Sigmoid colon (tissue), 7 donors: ENCODE measurements at places on chromosomes 16 and 17. TPM values are rescaled to one million over a fixed set of nuclear protein-coding genes. Genes with fewer than 3 reads are reported as not detected.
A peak's percentile ranks its signal among the peaks of the same experiment; 100 is the strongest.

The C16orf54 gene
- not detected for polyA plus RNA-seq

The PLA2G10 gene
- polyA plus RNA-seq: 29.4 TPM

The NHLRC4 gene
- polyA plus RNA-seq: 1.5 TPM

The MFSD6L gene
- polyA plus RNA-seq: 0.69 TPM

The DCTPP1 gene
- 140 TPM for polyA plus RNA-seq

The TMEM231 gene
- 1.6 TPM for polyA plus RNA-seq

The TMEM235 gene
- polyA plus RNA-seq: not detected

The EFCAB5 gene
- polyA plus RNA-seq: 0.46 TPM

The MYH13 gene
- not detected for polyA plus RNA-seq

The KRTAP4-3 gene
- not detected for polyA plus RNA-seq

DNA sequence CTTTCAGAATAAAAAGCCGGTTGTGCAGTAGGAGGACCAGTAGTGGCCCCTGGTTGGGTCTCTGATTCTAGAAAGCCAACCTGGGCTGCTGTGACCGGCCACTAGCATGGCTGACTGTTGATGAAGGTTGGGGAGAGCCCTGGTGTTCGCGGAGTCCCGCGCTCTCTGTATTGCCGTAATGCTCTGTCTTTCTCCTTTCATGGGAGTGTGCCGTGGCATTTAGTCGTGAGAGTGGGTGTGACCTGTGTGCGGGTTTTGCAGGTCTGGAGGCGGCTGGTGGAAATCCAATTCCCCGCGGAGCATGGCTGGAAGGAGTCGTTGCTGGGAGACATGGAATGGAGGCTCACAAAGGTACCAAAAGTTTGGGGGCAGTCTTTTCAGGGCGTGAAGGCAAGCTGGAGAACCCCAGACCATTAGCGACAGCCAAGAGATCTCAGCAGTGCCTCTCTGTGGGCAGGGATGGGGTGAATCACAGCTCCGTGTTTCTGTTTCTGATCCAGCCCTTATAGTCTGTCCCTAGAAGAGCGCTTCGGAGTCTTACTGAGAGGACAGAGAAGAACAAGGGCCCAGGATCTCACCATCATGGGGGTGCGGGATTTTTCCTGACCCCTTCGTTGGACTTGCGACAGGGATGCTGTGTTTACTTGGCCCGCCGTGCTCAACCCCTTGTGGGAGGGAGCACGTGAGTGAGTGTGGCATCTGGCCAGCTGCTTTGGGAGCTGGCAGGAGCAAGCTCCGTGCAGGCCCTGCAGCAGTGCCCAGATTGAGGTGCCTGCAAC lies 56.5 kb downstream of the RNF213 start:
- no peaks in the 10 kb centered on the region for H3K27me3 ChIP-seq
- H3K4me1 ChIP-seq: peaks cover 8% of the 10 kb centered on the region
- H3K4me3 ChIP-seq: no peak overlapping the region

- no peak overlapping the region for H3K4me3 ChIP-seq
- no peaks in the 10 kb centered on the region for H3K27me3 ChIP-seq
- H3K27ac ChIP-seq: peak overlapping the region; percentile 80
- H3K36me3 ChIP-seq: peaks cover 13% of the 10 kb centered on the region
- peaks cover 57% of the 10 kb centered on the region for H3K4me1 ChIP-seq
- no peak for DNase-seq
These were observed 26.1 kb downstream of the HDAC5 start for GRCh38 chr17:44097110-44097958.

DNA sequence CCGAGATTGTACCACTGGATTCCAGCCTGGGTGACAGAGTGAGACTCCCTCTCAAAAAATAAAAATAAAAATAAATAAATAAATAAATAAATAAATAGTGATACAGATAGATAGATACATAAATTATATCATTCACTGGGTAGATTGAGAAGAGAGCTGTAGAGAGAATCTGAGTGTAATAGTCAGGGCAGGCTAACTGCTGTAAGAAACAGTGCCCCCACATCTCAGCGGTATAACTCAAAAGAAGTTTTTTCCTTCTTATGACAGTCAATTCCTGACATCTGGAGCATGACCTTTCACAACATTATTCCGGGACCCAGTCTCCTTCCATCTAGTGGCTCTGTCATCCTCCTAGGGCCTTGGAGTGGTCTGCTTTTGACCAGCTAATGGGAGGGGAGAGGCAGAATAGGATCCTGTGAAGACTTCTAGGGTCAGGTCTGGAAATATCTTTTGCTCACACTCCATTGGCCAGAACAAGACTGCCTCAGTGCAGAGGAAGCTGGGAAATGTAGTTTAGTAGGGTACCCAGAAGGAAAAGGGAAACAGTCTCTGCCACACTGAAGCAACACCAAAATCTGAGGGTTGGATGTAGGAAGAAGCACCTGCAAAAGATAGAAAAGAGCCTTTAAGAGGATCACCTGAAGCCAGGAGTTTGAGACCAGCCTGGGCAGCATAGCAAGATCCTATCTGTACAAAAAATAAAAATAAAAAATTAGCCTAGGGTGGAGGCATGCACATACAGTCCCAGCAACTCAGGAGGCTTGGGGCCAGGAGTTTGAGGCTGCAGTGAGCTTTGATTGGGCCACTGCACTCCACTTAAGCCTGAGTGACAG lies 3.0 kb upstream of the QPRT start:
- no peak overlapping the region for H3K4me3 ChIP-seq
- no peak overlapping the region for H3K27ac ChIP-seq
- no peaks in the 10 kb centered on the region for H3K27me3 ChIP-seq
- H3K4me1 ChIP-seq: no peaks in the 10 kb centered on the region
- no peak for DNase-seq
- H3K36me3 ChIP-seq: no peaks in the 10 kb centered on the region

DNA sequence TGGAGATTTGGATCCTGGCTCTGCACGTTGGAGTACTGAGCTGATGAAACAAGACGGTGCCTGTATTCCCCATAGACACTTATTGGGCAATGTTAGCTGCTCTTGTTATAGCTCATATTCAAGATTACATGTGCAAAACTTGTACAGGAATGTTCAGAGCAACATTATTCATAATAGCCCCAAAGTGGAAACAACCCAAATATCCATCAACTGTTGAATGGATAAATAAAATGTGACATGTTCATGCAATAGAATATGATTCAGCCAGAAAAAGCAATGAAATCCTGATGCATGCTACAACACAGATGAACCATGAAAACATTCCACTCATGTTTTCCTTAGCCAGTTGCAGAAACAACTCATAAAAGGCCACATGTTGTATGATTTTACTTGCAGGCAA lies 5.7 kb upstream of the SDR42E1 start:
- DNase-seq: no peak
- no peaks in the 10 kb centered on the region for H3K36me3 ChIP-seq
- H3K27ac ChIP-seq: no peak overlapping the region
- no peaks in the 10 kb centered on the region for H3K27me3 ChIP-seq

- H3K36me3 ChIP-seq: peaks cover 22% of the 10 kb centered on the region
- H3K27ac ChIP-seq: peak overlapping the region; percentile 100
- H3K4me1 ChIP-seq: peaks cover 59% of the 10 kb centered on the region
- no peak overlapping the region for H3K4me3 ChIP-seq
These were observed 4.3 kb downstream of the VAMP2 start for GRCh38 chr17:8158267-8159031.

DNA sequence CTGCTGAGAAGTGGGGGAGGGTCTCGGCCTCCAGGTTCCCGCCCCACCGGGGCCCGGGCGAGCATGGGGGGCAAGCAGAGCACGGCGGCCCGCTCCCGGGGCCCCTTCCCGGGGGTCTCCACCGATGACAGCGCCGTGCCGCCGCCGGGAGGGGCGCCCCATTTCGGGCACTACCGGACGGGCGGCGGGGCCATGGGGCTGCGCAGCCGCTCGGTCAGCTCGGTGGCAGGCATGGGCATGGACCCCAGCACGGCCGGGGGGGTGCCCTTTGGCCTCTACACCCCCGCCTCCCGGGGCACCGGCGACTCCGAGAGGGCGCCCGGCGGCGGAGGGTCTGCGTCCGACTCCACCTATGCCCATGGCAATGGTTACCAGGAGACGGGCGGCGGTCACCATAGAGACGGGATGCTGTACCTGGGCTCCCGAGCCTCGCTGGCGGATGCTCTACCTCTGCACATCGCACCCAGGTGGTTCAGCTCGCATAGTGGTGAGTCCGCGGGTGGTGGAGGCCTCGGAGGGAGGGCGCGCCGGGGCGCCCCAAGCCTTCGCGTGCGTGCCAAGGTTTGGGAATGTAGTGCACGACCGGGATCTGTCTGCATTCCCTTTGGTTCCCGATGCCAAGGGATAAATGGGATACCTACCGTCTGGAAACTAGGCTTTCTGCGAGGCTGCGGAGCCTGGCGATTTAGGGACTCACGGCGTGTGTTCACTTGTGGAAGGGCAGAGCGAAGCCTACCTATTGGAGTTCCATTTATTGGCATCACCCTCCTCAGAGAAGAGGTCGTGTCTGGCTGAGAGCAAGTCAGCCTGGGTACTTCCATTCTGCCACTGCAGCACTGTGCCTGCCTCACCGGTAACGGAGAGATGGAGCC lies 1.0 kb downstream of the ZNRF1 start:
- peaks cover 29% of the 10 kb centered on the region for H3K4me1 ChIP-seq
- peak overlapping the region; percentile 93 for H3K27ac ChIP-seq
- H3K27me3 ChIP-seq: no peaks in the 10 kb centered on the region
- peak; percentile 80 for DNase-seq
- no peaks in the 10 kb centered on the region for H3K36me3 ChIP-seq

GRCh38 chr16:89325861-89326471 lies 108.5 kb downstream of the ZNF778 start:
- peak; percentile 87 for DNase-seq
- no peaks in the 10 kb centered on the region for H3K36me3 ChIP-seq
- no peaks in the 10 kb centered on the region for H3K27me3 ChIP-seq
- peaks cover 75% of the 10 kb centered on the region for H3K4me1 ChIP-seq
- peak overlapping the region; percentile 88 for H3K27ac ChIP-seq

GRCh38 chr17:80995131-80995530 lies 3.5 kb downstream of the CHMP6 start:
- peaks cover 63% of the 10 kb centered on the region for H3K36me3 ChIP-seq
- H3K4me1 ChIP-seq: no peaks in the 10 kb centered on the region
- no peak overlapping the region for H3K27ac ChIP-seq
- DNase-seq: no peak

DNA sequence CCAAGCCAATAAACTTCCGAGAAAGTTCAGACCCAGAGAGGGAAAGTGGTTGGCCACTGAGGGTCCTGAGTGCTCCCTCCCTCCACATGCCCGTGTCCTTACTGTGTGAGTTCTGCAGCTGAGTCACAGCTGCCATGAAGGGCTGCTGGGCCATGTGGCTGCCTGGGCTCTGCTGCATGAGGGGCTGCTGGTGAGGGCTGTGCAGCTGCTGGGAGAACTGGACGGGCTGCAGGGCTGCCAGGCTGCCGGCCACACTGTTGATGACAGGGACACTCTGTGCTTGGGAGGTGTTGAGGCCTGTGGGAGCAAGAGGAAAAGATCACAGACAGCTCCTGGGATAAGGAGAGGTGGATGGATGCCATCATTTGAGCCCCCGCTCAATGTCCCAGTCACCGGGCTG lies 44.0 kb downstream of the HNF1B start:
- DNase-seq: no peak
- H3K36me3 ChIP-seq: no peaks in the 10 kb centered on the region
- H3K27me3 ChIP-seq: peaks cover 12% of the 10 kb centered on the region
- no peak overlapping the region for H3K4me3 ChIP-seq
- no peak overlapping the region for H3K27ac ChIP-seq

GRCh38 chr16:14576532-14576931 lies 53.5 kb downstream of the PARN start:
- no peaks in the 10 kb centered on the region for H3K27me3 ChIP-seq

- DNase-seq: no peak
- no peaks in the 10 kb centered on the region for H3K36me3 ChIP-seq
- no peak overlapping the region for H3K27ac ChIP-seq
- peaks cover 28% of the 10 kb centered on the region for H3K4me1 ChIP-seq
These were observed 2.7 kb upstream of the CAPNS2 start for GRCh38 chr16:55563797-55564196.

GRCh38 chr16:88893127-88893968 lies 26.9 kb upstream of the PABPN1L start:
- no peak overlapping the region for H3K4me3 ChIP-seq
- H3K27ac ChIP-seq: no peak overlapping the region
- no peaks in the 10 kb centered on the region for H3K27me3 ChIP-seq

- no peak overlapping the region for H3K27ac ChIP-seq
- DNase-seq: no peak
- H3K36me3 ChIP-seq: peaks cover 10% of the 10 kb centered on the region
These were observed 17.2 kb downstream of the CORO7 start for GRCh38 chr16:4399001-4399730.

DNA sequence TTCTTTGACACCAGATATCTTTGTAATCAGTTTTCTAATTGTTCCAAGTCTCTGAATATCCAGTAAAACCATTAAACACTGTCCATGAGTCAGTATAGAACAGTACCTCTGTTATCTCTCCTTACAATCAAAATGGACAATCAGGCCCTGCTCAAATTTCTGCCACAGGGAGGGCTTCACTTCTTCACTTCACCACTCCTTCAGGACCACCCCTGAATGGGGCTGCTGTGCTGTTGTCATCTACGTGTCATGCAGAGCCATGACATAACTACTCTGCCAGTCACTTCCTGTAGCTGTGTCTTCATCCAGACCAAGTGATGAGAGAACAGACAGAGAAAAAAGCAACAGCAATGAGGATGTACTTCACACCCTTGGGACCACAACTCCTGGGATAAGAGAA lies 116.9 kb downstream of the TANC2 start:
- no peaks in the 10 kb centered on the region for H3K4me1 ChIP-seq
- no peaks in the 10 kb centered on the region for H3K36me3 ChIP-seq
- no peak overlapping the region for H3K4me3 ChIP-seq
- no peaks in the 10 kb centered on the region for H3K27me3 ChIP-seq
- no peak for DNase-seq

DNA sequence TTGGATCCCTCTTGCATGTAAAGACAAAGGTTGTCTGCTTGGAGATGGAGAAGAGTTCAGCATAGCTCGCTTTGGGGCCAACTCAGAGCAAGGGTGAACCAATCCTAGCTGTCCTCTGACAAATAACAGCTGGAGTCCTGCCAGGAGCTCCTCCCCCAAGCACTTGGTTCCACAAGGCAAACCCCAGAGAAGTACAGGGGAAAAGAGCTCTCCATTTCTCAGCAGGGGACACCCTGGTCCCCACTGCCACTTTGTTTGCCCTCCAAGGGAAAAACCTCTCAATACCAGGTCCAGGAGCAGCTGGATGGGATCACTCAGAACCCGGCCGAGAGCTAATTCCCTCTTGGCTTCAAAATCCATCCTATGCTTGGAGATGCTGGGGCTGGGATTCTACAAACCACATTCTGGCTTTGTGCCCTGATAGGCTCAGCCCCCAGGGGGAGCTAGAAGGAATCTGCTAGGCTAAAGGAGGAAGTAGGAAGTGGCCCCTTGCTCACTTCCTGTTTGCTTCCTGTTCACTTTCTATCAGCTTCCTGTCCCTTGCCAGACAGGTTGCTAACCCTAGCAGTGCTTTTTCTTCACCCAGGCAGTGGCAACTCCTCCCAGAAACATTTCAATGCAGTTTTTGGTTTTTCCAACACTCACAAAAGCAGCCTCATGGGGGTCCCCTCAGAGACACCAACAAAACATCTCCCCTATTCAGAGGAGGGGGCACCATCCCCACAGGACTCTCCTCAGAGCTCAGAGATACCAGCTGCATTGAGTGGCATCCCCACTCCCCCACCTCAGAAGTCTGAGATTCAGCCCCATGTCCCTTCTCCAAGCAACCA lies 30.7 kb downstream of the CDRT4 start:
- H3K4me1 ChIP-seq: peaks cover 40% of the 10 kb centered on the region
- peak overlapping the region; percentile 30 for H3K27ac ChIP-seq
- no peak overlapping the region for H3K4me3 ChIP-seq
- no peaks in the 10 kb centered on the region for H3K36me3 ChIP-seq
